Activated T-cell treated with anti-CD3 and anti-CD28 coated beads for 48 hours (primary cell): ENCODE measurements at places on chromosomes 13 and 19.

- no peak for DNase-seq
Measured at GRCh38 chr19:6005321-6006069, 27.6 kb upstream of the RANBP3 start.

GRCh38 chr13:30216111-30216510, 91.2 kb downstream of the KATNAL1 start:
- no peak for DNase-seq

- no peak for DNase-seq
Measured at GRCh38 chr13:47598340-47598911, 402.6 kb downstream of the SUCLA2 start.

DNA sequence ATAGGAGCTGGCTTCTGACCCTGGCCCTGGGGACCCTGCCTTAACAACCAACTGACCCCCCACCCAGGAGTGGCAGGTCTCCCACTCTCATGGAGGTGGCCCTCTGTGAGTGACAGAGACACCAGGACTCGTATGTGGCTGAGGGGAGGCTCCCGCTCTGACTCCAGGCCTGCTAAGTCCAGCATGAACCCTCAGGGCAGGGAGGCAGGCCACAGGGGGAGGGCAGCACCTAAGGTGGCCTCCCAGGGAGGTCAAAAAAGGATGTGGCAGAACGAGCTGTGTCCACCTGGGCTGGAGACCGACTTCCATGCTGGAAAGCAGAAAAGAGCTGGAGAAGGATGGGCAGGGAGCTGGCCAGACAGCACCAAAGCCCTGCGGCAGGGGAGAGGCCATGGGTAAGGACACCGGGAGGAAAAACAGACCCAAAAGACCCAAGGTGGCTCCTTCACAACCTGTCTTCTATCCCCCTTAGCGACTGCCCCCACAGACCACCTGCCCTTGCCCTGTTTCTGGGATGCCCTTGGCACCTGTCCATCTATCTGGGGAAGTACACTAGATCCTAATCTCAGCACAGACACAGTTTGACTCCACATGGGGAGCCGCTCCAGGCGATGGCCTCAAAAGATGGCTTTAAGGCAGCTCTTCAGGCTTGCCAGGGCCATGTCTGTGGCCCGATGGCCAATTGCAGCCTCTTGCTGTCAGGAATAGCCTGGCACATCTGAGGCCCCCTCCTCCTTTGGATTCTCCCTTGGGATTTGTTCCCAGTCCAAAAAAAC, 10.5 kb upstream of the SLC35E1 start:
- DNase-seq: no peak

GRCh38 chr13:25881971-25882451, 169.8 kb downstream of the SHISA2 start:
- no peak for DNase-seq

DNA sequence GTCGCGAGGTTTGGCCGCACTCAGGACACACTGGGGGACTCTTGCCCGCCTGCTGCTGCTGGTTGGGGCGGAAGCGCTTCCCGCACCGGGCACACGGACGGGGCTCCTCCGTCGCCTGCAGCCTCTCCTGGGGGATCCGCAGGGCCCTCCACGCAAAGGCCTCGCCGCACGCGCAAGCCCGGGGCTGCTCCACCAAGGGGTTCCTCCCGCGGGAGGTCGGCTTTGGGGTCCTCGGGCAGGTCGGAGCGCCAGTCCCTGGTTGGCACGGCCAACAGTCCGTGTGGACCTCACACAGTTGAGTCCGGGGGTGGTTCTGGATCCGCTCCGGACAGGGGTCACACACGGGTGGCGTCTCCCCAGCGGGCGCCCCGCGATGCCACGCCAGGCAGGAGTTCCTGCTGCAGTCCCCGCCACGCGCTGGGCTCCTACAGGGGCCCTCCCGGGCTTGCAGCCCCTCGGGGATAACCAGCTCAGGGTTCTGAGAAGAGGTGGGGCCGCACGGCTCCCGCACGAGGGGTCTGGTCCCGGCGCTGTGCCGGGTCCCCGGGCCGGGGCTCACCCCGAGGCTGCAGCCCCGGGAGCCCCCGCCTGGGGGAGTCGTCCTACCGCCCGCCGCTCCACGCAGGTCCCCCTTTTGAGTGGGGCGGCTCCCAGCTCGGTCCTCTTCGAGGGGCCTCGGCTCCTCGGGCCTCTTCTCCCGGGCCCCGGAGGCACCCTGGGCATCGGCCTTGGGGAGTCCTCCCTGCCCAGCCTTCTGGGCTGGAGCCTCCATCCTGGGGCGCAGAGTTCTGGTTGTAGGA, 6.2 kb upstream of the ZNF497 start:
- DNase-seq: no peak

- no peak for DNase-seq
Measured at GRCh38 chr13:67806796-67807195, 576.7 kb upstream of the PCDH9 start.

DNA sequence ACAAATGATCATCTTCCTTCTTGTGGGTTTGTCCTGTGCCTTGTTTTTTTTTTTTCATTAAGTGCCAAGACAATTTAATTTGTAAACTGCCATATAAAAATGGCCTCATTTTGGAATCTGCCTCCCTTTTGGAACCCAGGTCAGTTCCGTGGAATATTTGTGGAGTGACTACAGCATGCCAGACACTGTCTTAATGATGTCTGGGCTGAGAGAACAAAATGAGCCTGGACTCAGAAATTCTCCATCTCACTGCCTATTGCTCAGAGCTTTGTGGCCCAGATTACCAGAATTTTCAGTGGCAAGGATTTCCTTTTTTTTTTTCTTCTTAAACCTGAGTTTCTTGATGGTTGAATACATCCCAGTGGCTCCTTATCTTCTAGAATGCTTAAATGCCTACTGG, 340.6 kb downstream of the ENOX1 start:
- no peak for DNase-seq

DNA sequence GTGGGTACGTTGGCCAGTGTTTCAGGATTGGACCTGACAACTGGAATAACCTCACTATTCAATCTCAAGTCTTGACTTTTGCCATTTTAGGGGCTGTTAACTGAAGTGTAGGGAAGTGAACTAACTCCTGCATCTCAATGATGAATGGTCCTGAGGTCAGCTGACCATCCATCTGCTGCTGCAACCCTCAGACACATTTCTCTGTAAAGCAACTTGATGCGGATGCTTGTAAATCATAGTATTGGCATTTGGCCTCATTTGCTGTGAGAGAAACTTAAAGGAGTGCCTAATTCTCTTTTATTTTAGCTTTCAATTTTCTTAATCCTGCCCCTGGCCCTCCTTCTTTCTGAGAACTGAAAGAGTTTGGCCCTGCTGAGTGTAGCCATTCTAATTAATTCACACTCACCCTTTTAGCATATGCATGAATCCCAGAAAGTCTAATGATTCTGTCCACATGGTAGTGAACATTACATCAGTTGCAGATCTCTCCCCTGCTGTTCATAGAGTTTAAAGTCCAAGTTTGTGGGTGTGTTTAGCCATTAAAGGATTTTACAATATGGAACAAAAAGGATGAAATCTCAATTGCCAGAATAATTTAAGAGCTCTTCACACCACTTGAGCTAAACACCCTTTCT, 1531.4 kb upstream of the SLC10A2 start:
- DNase-seq: no peak

DNA sequence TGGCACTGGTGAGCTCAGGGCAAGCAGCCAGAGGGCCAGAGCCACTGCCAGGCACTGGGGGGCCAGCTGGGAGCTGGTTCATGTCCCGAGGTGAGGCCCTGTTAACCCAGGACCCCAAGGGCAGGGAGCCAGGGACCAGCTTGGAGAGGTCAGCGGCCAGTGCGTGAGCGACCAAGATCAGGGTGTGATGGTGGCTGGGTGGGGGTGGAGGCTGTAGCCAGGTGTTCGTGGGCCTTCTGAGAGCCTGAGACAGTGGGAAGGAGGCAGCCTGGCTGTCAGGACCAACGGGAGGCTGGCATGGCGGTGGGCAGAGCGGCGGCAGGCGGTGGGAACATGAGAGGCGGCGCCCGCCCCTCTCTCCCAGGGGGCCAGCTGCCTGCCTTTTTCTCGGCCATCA, 8.1 kb upstream of the KPTN start:
- DNase-seq: no peak

GRCh38 chr19:38650911-38651584, 3.6 kb downstream of the ACTN4 start:
- DNase-seq: no peak

DNA sequence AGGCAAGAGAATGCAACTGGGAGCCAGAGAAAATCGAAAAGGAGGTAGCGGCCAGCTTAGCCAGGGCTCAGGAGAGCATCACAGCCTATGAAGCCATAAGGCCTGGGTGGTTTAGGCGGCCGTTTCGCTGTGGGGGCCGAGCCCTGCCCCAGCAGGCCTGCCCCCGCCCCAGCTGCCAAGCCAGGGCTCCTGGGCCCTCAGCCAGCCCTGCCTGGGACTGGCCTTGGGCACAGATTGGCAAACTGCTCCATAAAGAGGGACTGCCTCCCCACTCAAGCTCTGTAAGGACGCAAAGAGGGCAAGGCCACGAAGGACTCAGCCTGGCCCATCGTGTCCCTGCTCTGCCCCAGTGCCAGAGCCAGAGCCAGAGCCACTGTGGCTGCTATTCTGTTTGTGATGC, 10.2 kb downstream of the ZNF653 start:
- DNase-seq: no peak

- DNase-seq: no peak
Measured at GRCh38 chr13:20960663-20961309, 58.2 kb upstream of the XPO4 start.

GRCh38 chr13:27174766-27175455, 3.3 kb upstream of the USP12 start:
- DNase-seq: no peak

GRCh38 chr19:35318679-35319448, 10.1 kb upstream of the CD22 start:
- DNase-seq: no peak

- peak; percentile 72 for DNase-seq
Measured at GRCh38 chr13:99307648-99308339, 595 bp upstream of the GPR183 start.

- peak; percentile 82 for DNase-seq
Measured at GRCh38 chr19:19643158-19644053, at the start of gene GMIP. Gene GMIP (minus strand): TSS chr19:19643657. CDS start chr19:19643529, 128 bp downstream.

GRCh38 chr13:111479412-111479811, 159.0 kb downstream of the TEX29 start:
- DNase-seq: no peak

GRCh38 chr19:36258028-36258875, 43.3 kb downstream of the ZNF146 start:
- DNase-seq: no peak

GRCh38 chr19:57071444-57071843, 48.3 kb upstream of the USP29 start:
- no peak for DNase-seq

DNA sequence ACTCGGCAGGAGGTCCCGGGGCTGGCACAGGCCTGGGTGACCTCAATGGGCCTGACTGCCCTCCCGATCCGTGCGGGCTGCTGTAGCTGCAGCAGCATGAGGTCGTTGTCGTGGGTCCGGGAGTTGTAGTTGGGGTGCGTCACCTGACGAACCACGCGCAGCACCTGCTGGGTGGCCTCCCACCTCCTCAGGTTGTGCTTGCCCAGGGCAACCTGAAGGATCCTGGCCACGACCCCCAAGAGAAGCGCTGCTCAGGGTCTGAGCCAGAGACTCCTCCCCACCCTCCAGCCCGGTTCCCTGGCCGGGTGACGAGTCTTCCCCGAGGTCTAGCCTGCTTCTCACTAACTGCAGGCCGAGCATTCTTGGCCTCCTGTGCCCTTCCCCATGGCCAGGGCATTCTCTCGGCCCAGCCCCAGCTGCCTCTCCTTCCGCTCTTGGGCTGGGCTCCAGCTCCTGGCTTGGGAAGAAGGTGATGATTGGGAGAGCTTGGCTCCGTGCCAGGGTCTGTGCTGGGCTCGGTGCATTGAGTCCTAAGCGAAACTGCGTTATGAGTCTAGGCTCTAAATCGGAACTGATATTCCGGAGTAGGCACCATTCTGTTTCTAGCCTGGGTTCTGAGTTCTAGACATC, 3.1 kb downstream of the KLK14 start:
- no peak for DNase-seq

DNA sequence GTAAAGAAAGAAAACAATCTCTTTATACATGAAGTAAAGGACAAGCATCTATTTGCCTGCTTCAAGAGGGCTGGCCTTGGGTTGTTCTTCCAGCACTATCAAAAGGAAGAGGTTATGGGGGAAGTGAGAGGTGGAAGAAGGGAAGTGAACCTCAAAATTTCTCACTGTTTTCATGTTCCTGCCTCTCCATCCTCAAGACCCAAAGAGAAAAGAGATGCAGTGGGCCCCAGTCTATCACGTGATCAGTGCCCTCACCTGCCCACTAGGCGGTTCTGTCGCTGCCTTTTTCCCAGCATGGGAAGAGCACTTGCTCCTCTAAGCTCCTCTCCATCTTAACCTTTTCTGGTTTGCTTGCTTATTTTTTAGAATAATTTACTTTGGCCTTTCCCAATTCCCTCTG, 6.2 kb upstream of the USP12 start:
- no peak for DNase-seq

DNA sequence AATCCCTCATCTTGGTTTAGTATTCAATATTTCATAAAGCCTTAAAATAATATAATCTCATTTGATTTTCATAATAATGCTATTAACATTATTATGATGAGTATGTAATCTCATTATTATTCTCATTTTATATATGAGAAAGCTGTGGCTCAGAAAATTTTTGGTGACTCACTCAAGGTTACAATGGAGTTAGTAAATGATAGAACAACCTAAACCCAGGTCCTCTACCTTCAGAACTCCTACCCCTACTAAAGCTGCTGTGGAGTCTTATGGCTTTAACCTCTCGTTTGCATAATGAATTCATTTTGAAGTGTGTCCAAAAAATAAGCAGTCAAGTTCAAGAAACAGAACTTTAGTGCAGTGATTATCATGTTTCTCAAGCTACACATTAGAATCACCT, 226.3 kb downstream of the TBC1D4 start:
- no peak for DNase-seq

DNA sequence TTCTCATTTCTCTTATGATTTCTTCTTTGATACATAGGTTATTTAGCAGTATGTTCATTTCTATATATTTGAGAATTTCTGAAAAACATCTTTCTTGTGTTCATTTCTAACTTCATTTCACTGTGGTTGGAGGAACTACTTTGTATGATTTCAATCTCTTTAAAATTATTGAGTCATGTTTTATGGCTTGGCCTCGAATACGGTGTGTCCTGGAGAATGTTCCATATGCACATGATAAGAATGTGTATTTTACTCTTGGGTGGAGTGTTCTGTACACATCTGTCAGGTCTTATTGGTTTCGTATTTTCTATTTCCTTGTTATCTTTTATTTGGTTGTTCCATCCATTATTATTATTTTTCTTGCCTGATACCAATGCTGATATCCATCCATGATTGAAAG, 22.9 kb downstream of the DNM2 start:
- DNase-seq: no peak
